Caudate nucleus (tissue), 63 donors: ENCODE measurements at places on chromosomes 5 and 9.

DNA sequence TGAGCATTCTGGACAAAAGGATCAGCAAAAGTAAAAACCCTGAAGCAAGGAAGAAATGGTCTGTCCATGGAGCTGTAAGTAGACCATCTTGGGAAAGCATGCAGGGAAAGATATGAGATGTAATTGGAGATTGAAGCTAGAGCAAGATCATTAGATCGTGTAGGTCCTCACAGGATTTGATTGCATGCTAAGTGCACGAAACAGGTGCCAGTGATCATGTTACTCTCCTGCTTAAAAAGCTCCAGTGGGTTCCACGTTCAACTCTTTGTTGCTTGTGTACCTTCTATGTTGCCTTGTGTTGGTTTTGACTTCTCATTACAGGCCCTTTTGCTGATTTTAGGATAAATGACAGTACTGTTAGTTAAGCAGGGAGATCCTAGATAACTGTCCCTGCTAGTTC is 442.0 kb downstream of the DMRT2 start:
- no peak for DNase-seq

- no peak for DNase-seq
These were observed 1.8 kb upstream of the JAKMIP2 start for GRCh38 chr5:147784146-147784987.

DNA sequence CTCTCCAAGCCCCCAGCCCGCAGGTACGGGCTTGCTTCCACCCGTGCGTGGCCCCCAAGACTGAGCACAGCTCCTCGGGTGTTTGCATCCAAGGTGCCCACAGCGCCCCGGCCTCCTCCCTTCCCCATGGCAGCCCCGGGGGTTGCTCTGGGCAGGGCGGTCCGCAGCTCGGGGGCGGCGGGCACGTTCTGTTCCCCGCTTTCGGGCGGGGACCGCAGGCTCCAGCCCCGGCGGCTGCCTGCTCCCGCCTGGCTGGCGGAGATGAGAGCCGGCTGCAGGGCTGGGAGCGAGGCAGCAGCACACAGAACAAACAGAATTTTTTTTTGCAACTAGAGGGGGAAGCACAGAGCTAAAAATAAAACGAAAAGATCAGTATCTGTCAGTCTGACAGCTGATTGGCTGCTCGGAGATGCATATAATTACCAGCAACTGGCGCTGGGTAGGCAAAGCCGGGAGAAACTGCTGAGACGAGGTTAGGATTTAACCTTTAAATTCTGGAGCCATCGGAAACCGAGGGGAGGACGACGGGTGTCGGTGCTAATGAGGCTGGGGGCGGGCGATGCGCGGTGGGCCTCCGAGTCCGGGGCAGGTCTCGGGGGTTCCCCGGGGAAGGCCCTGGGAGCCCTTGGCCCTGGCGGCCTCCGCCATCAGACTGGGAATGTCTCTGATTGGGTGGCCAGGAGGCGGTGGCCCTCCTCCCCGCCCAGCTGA is 142.7 kb upstream of the IER5L start:
- peak; percentile 54 for DNase-seq

DNA sequence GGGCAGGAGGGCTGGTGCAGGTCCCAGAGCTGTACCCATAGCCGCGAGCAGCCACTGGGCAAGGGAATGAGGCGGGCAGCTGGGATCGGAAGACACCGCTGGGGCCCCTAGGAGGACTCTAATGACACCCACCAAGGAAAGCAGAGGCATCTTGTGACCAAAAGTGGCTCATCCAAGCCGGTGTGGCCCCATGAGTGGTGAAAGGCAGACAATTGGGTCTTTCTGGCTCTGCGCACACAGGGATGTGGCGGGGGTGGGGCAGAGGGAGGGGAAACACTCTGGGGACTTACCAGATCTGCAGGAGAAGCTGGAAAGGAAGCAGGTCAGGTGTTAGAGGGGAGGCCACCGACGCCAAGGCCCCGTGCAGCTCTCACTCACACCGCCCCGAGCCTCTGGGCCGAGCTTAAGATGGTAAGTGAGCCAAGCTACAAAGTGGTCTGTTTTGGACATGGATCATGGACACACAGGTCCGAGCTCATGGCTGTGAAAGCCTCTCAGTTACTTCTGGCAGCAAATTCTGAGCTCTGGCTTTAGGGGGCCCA is 42.3 kb upstream of the SARDH start:
- DNase-seq, result no peak

DNA sequence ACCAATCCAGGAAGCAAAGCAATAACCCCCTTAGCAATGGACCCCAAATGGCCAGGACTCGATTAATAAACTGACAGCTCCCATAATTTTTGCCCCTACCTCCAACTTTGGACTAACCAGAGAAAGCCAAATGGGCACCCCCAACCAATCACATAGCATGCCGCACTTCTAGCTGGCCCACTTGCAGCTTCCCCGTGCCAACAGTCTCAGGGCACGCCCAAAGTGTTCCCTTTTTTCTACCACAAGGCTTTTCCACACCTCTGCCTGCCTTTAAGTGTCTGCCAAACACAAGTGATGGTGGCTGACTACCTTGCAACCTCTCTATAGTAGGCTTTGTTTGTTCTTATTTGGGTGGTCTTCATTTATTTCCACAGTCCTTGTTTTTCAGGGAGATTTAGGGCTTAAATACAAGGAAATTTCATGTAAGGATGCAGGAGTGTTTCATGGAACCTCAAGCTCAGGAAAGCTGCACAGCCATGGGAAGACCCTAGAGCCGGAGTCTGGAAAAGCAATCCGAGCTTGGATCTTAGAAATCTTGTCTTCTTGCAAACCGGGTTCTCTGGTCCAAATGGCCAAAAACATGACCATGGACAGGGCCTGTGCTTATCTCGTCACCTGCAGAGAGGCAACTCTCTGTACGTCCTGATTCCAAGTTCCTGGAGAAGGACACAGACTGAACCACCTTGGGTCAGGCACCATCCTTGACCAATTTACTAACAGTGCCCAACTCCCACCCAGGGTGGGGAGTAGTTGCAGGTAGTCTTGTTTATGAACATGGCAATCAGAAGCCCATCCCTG is 89.2 kb downstream of the THBS4 start:
- DNase-seq, result no peak

DNA sequence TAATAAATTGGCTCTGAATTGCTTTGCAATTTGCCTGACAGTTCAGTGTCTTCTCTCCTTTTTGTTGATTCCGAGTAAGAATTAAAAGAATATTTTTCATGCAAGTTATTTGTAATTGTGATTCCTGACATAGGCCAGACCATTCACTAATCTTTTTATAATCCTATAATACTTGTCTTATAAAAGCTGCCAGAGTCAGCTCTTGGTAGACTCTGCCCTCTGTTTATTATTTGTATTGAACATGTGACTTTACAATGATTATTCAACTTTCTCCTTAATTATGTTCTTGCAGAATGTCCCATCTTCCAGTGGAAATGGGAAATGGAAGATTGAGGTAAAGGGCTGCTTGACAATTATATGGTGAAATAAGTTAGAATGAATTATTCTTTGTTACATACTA is 121.0 kb downstream of the SV2C start:
- no peak for DNase-seq

- DNase-seq, result no peak
These were observed 183.3 kb downstream of the SH3GL2 start for GRCh38 chr9:17761984-17762676.

DNA sequence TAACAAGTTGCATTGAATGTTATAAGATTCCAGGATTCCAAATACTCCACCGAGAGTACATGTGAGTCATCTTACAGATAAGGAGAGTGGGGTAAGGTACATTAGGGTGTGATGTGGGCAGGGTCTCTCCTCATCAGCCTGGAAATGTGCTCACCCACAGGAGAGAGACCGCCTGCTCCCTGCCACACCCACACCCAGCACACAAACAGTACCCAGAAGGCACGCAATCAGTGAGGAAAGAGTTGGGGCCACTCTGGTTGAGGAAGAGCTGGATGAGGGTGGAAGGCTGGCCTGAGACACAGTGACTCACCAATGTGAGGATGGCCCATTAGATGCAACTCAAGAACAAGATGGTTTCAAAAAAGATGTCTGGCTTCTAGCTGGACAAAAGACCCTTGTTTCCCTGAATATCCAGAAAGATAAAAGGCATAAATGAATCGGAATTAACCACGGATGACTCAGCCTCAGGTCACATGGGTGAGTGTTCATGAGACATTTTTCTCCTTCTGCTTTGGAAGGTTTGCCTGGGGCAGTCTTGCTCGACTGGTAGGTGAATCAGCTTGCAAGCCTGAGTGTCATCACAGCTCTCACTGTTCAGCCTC is 51.1 kb upstream of the LHFPL2 start:
- DNase-seq, result no peak

DNA sequence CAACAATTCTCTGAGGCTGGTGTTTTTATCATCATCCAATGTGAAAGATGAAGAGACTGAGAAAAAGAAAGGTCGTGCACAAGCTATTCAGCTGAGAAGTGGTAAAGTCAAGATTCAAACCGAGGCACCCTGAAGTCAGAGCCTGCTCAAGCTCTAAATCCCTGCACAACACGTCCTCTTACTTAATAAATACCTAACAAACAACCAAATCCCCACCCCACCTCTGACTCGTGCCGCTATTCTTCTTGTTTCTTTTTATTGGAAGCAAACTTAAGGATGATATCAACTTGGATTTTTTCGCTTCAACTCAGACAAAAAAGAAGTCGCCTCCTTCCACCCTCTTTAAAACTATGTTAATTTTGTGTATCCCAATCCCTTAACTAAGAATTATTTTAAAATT is 140.2 kb downstream of the CEP120 start:
- no peak for DNase-seq

GRCh38 chr5:31692561-31693221 is 53.8 kb downstream of the PDZD2 start:
- peak; percentile 77 for DNase-seq
